ENCODE measurements at places on chromosomes 6 and 20. TPM values are rescaled to one million over a fixed set of nuclear protein-coding genes. Genes with fewer than 3 reads are reported as not detected.

WASF1 gene
- 89.7 TPM for polyA plus RNA-seq

MEI4 gene
- not detected for polyA plus RNA-seq

GPSM3 gene
- polyA plus RNA-seq: 1.2 TPM

C20orf202 gene
- 0.62 TPM for polyA plus RNA-seq

PRRT1 gene
- 0.22 TPM for polyA plus RNA-seq

TGM2 gene
- not detected for polyA plus RNA-seq

SEL1L2 gene
- not detected for polyA plus RNA-seq

MATN4 gene
- not detected for polyA plus RNA-seq

ROS1 gene
- polyA plus RNA-seq: not detected

CCDC28A gene
- polyA plus RNA-seq: 10.6 TPM

C20orf141 gene
- not detected for polyA plus RNA-seq

DUSP15 gene
- 68.9 TPM for polyA plus RNA-seq

BPIFB4 gene
- not detected for polyA plus RNA-seq

GHRH gene
- not detected for polyA plus RNA-seq

AHCY gene
- 37.1 TPM for polyA plus RNA-seq

SLC16A10 gene
- polyA plus RNA-seq: 3.7 TPM

DSN1 gene
- 8.1 TPM for polyA plus RNA-seq

MYO6 gene
- 49.1 TPM for polyA plus RNA-seq

ZC2HC1B gene
- polyA plus RNA-seq: 0.34 TPM

SLC35F1 gene
- 35.1 TPM for polyA plus RNA-seq

GLP1R gene
- not detected for polyA plus RNA-seq

TSHZ2 gene
- 4.6 TPM for polyA plus RNA-seq

CNR1 gene
- 512 TPM for polyA plus RNA-seq

SIRPG gene
- not detected for polyA plus RNA-seq

LSM14B gene
- polyA plus RNA-seq: 207 TPM

GRM1 gene
- polyA plus RNA-seq: 2.9 TPM

PLAGL2 gene
- polyA plus RNA-seq: 2.5 TPM

CLIC5 gene
- polyA plus RNA-seq: not detected

LY6G6D gene
- polyA plus RNA-seq: not detected

CST4 gene
- not detected for polyA plus RNA-seq

MUC21 gene
- not detected for polyA plus RNA-seq

DSP gene
- not detected for polyA plus RNA-seq

ANKEF1 gene
- 3.5 TPM for polyA plus RNA-seq

COL9A1 gene
- 1.8 TPM for polyA plus RNA-seq

HDGFL1 gene
- not detected for polyA plus RNA-seq

DEFB132 gene
- polyA plus RNA-seq: not detected

GABRR2 gene
- polyA plus RNA-seq: 0.31 TPM

SIRPB1 gene
- polyA plus RNA-seq: not detected

SPO11 gene
- not detected for polyA plus RNA-seq

VSTM2L gene
- polyA plus RNA-seq: 22.1 TPM

GPR6 gene
- polyA plus RNA-seq: 7.3 TPM

COL10A1 gene
- polyA plus RNA-seq: not detected

PRSS35 gene
- 0.32 TPM for polyA plus RNA-seq
